ENCODE measurements at places on chromosomes 2 and 18.

GRCh38 chr2:156538083-156538504 is 101.9 kb downstream of the GPD2 start:
- no peak for DNase-seq

GRCh38 chr18:49734836-49735235 is 78.5 kb downstream of the ACAA2 start:
- DNase-seq: no peak

DNA sequence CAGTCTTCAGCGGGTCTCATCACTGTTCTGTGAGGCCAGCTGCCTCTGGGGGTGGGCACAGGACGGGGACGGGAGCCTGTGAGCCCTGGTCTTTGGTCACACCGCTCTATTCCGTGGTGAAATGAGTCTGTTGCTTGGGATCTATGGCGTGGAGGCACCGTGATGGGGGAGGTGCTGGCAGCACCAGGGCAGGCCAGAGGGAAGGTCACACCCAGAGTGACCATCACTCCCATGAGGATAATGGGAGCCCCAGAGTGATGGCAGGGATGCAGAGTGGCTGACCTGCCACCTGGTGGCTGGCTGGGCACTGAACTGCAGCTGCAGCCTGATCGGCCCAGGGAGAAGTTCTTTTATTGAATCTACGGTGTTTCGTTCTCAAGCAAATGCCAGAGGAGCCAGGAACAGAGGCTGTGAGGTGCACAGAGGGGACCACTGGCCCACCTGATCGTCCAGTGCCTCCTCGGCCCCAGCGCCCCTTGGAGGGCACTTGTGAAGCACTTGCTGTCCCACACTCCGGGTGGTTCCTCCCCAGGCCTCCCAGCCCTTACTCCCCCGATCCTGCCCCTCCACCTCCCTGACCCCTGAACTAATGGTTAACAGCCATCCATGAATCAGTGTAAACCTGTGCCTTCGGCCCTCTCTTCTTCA is 17.9 kb downstream of the KCNIP3 start:
- DNase-seq: no peak

DNA sequence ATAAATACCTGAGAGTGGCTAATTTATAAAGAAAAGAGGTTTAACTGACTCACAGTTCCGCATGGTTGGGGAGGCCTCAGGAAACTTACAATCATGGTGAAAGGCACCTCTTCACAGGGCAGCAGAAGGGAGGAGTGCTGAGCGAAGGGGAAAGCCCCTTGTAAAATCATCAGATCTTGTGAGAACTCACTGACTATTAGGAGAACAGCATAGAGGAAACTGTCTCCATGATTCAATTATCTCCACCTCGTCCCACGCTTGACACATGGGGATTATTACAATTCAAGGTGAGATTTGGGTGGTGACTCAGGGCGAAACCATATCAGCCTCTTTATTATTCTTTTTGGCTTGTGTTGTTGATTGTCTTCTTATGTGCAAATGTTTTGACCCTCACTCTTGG is 76.2 kb downstream of the WDR7 start:
- DNase-seq: no peak

- no peak for DNase-seq
Observed at GRCh38 chr2:157442636-157443035, 1.3 kb downstream of the CYTIP start.

DNA sequence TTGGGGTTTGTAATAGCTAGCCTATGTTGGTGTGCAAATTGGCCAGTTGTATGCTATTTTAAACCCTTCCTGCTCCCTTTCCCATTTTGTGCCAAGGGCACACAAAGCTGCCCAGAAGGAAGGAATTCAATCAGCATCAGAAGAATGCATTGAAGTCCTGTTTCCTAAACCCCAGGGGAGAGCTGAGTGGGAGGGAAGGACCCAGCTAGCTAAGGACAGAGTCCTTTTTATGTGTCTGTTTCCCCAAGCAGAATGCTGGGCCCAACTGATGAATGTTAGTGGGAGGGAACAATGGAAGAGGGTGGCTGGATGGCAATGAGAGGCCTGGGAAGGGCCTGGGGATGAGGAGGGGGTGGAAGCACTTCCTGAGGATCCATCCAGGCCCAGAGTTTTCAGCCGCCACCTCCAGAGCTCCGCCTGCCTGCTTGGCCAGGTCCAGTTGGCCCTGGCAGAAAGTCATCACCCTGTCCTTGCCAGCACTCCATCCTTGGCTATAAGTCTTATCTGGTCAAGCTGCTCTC is 32.7 kb downstream of the MEX3C start:
- no peak for DNase-seq

- no peak for DNase-seq
Observed at GRCh38 chr18:23283916-23284430, 148.7 kb downstream of the CABLES1 start.

DNA sequence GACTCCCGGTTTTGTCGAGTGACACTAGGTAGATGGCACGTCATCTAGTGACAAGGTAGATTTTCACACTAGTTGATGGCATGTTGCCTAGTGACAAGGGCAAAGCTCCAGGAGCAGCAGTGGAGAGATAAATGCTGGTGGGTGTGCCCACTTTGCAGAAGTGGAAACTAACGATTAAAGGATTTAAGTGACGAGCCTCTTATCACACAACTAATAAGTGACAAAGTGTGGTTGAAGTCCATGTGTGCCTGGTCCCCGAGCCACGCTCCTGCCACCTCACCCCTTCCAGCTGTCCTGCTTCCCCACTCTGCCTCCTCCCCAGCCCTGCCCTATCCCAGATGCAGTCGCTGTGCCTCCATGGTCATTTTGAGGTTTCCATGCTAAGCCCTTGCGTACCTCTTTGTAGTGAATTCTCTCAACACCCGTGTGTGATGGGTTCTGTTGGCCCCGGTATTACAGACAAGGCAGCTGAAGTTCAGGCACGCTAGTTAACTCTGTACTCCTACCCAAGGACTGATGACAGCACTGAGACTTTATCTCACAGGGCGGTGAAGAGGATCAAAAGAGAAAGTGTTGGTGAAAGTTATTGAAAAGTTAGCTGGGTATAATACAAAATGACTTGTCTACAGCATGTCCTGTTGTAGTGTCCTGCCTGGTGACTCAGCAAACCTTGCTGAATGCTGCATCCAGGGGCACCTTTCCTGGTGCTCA is 113.4 kb upstream of the GLI2 start:
- DNase-seq: no peak

DNA sequence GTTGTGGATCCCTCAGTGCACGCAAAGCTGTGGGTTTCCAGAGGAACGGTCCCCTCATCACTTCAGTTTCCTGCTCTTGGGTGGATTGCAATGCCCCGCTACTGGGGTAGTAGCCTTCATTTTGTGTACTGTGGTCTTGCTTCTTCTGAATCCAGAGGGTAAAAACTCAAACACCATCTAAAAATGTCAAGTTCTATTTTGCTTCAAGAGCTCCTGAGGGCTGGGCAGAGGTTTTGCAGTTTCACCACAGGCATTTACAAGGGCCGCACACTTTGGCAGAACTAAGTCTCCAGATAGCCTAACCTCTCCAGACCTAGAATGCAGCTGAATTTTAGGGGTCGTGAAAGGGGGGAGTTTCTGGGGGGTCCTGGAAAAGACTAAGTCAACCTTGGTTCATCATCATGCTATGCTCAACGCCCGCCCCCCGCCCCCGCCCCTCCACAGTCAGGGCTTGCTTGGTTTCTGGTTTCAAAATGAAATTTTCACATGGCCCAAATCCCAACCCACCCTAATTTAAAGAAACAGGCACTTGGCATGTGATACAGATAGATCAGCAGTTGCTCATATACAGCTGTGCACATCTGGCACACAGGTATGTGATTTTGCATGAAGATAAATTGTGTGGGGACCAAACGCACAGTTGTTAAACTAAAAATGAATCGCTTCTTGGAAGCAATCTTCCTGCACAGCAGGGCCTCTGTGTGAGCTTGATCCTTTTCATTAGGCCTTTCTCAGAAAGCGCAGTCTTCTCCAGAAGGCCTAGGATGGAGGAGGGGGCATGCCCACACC is 329.6 kb downstream of the OSR1 start:
- DNase-seq: no peak

- no peak for DNase-seq
Observed at GRCh38 chr2:175855236-175855635, 146.8 kb downstream of the LNPK start.

- no peak for DNase-seq
Observed at GRCh38 chr2:152620208-152620607, 97.1 kb downstream of the PRPF40A start.

- no peak for DNase-seq
Observed at GRCh38 chr2:174009488-174010223, 44.5 kb upstream of the SP3 start.

DNA sequence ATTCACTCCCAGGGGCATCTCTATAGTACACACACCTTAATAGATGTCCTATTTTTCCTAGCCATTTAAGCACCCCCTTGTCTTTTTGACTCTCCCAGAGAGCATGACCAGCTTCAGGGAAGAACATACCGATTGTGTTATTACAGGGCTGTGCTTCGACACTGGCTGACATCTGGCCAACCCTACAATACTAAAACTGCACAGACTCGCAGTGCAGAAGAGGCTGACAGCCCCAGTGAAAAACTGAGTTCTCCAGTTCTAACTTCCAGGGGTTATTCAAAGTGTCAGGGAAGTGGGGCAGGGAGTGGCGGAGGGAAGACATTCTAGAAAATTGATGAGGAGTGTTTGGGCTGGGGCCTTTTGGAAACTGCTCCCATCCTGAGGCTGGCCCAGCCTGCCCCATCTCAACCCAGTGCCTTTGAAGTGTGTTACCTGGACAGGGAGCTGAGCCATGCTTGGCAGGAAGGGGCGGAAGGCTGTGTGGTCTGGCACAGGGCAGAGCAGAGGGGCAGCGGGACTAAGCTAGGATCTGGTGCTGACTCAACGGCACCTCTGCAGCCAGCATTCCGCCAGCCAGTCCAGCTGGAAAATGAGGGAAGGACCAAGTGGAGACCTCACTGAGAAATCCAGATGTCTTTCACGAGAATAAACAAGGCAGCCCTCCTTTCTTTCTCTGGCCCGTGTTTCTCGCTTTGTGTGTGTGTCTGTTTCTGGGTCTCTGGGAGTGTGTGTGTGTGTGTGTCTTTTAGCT is 15.4 kb upstream of the IGFBP5 start:
- no peak for DNase-seq

DNA sequence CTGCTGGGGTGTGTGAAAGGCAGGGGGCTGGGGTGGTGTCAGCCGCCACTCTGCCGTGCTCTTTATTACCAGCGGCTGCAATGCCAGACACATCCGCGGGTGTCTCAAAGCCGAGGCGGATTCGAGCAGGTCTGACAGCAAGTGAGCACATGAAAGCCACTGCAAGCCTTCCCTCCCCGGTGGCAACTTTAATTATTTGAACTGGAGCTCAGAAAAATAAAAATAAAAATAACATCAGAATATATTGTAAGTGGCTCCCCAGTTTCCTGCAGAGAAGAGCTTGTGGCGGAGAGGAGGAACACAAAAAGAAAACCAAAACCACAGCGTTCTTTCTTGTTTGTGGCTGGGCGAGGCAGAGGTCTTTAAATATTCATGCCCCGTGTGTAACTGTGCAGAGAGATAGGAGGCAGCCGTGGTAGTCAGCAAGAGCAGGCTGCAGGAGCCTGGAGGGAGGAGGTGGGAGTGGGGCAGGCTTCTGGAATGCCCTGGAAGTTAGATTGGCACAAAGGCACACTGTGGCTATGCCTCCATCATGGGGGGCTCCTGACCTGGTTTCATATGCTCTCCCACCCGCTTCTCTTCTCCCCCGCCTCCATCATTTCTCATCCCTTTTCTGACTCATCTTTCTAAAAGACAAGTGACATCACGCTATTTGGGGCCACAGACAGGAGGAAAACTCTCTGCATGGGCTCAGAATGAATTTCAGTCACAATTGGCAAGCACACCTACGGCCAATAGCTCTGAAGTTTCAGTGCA is 199.8 kb downstream of the CLIP4 start:
- peak; percentile 62 for DNase-seq

DNA sequence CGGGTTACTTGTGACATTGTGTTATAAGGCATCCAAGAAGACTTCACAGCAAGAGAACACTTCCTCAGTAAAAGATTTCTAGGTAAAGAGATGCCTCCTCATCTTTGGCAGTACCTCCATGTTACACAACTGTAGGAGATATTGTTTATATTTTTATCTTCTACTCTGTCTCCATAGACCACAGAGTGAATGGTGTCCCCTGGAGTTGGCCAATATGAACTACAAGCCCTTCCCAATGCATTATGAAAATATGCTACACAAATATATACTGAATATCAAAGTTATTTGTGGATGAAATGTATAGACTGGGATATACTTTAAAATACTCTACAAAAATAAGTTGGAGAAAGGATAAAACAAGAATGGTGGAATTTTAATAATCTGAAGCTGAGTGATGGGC is 46.7 kb downstream of the MBOAT2 start:
- no peak for DNase-seq

GRCh38 chr2:172196768-172197431 is 94.2 kb upstream of the DLX2 start:
- DNase-seq: no peak

DNA sequence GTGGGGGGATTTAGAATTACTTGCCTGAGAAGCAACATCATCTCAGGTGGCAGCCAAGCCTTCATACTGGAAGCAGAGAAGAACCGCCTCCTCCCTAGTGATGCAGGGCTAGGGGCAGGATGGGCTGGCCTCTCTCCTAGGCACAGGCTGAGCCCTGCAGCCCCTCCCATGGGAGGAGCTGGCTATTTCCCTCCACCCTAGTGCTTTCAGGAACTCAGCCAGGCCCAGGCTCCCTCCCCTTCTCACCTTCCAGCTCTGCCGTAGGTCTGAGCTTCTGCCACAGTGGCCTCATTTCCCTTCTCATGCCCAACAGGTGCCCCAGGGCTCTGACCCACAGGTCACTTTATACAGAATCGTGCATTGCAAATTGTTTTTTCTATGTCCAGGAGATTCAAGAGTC is 31.0 kb downstream of the CENPA start:
- no peak for DNase-seq

DNA sequence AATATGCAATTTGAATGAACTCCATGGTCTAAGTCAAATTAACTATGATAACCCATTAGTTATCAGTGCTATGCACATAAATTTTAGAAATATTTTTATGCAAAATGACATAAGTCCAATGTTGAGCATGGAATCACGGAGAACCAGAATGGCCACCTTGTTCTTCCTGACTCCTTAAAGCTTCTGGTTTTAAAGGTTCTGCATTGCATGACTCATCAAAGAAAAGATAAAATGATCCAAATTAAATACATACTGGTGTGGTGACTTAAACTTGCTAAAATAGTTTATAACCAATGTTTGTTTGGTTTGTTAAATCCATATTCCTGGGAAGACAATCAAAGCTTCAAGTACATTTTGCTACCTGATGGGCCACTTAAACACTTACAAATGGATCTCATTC is 1146.9 kb upstream of the NRXN1 start:
- no peak for DNase-seq

GRCh38 chr2:109736177-109736827 is 57.8 kb upstream of the RGPD5 start:
- peak; percentile 1 for DNase-seq

Data from KG1 (cell line).